Glomerular endothelial cell (primary cell): ENCODE measurements at places on chromosomes 5 and 9.

GRCh38 chr5:168219515-168220410, 71.7 kb upstream of the WWC1 start:
- DNase-seq, result peak; percentile 69

DNA sequence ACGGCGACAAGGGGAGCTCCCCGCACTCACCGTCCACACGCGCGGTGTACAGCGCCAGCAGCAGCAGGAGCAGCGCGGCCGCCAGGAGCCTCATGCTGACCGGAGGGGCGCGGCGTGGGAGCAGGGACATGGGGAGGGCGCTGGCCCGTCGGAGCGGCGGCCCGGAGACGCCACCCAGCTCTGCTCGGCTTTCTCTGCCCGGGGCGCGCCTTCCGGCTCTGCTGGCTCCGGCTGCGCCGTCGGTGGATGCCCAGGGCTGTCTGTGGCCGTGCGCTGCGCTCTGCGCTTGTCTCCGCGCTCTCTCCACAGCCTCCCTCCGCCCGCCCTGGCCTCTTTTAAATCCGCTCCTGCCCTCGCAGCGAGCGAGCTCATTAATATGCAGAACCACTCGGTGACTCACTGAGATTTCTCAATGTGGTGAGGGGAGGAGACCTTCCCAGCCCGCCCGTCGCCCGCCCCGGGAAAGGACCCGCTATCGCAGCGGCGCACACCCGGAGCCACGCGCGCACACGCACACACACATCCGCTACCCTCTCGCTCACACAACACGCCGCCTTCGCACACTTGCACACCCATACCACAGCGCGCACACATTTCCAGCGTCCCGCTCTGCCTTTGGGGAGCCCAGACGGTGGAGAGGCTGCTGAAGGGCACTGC, at the start of gene CXCL14:
Gene CXCL14 (minus strand): TSS at position 307 of the 657 bp plus-strand sequence. CDS start 213 bp downstream, at position 94.
- no peak for DNase-seq

GRCh38 chr9:134294153-134295071, 31.8 kb upstream of the RXRA start:
- DNase-seq, result no peak

GRCh38 chr9:6450641-6451375, 37.8 kb downstream of the UHRF2 start:
- DNase-seq, result no peak

DNA sequence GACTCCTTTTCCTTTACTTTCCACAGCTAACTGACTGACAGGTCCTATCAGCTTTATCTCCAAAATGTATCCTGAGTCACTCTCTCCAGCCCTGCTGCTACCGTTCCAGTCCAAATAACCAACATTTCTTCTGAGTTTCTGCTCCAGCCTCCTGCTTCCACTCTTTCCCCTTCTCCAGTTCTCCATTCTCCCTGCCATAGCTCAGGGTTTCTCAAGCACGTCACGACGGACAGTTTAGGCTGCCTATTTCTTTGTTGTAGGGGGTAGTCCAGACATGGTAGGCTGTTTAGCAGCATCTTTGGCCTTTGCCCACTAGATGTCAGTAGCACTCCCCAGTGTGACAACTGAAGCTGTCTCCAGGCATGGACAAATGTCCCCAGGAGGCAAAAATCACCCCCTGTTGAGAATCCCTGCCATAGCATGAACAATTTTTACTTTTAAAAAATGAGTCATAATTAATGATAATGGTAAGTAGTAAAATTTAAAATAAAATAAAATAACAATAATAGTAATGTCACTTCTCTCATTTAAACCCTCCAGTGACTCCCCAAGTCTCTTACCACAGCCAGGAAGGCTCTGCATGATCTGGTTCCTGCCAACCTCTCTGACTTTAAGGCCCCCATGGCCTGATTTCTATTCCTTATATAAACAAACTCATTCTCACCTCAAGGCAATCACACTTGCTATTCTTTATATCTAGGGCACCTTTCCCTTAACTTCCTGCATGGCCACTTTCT, 105.4 kb upstream of the FER start:
- DNase-seq, result no peak

DNA sequence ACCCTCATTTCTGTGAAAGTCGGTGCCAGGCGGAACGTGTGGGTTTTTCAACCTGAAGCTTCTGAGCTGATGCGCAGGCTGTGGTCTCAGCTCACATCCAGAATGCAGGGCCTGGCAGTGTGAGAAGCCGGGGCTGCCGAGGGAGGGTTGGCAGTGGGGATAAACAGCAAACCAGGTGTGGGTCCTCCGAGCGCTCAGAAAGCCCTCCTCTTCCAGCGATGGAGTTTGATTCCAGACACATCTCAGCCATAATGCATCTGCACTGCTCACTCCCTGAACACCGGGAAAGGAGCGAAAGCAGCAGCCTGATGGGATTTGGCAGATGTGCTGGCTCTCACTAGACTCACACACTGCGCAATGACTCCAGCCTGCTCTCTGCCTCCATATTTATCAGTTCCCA, 280.1 kb downstream of the HSPA4 start:
- no peak for DNase-seq
